ENCODE measurements at places on chromosomes 2 and 18. TPM values are rescaled to one million over a fixed set of nuclear protein-coding genes. Genes with fewer than 3 reads are reported as not detected.

GRCh38 chr18:46080156-46080555 is 8.1 kb upstream of the PSTPIP2 start:
- no peak for DNase-seq

The CCDC150 gene
- 0.87 TPM for total RNA-seq

- DNase-seq: no peak
Measured at GRCh38 chr2:15594291-15595256, 2.9 kb downstream of the DDX1 start.

DNA sequence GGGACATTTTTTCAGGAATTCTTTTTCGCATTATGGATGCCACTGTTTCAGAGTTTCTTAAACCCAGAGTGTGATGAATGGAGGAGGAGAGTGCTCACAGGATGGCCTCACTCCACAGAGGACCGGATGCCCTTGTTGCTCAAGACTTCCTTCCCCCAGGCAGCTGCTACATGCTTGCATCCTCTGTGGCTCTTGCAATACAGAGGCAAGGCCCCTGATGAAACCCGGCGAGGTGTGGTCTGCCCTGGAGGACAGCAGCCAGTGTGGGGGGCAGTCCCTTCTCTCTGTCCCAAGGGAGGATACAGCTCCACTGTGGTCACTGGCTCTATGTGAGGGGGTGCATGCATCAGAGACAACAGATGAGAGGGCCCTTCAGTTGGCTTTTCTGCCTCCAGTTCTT is 109.6 kb downstream of the SH3RF3 start:
- DNase-seq: peak; percentile 86

The CABYR gene
- 1.1 TPM for total RNA-seq

All from upper lobe of right lung (tissue), 1 donor.